ENCODE measurements at places on chromosomes 7 and 10.

- DNase-seq, result peak; percentile 43
These were observed 31.8 kb upstream of the OCM2 start for GRCh38 chr7:98021588-98022351.

GRCh38 chr7:155544485-155544884 lies 1.9 kb downstream of the CNPY1 start:
- no peak for DNase-seq

- DNase-seq, result no peak
These were observed 130.2 kb upstream of the CTTNBP2 start for GRCh38 chr7:118003476-118003875.

DNA sequence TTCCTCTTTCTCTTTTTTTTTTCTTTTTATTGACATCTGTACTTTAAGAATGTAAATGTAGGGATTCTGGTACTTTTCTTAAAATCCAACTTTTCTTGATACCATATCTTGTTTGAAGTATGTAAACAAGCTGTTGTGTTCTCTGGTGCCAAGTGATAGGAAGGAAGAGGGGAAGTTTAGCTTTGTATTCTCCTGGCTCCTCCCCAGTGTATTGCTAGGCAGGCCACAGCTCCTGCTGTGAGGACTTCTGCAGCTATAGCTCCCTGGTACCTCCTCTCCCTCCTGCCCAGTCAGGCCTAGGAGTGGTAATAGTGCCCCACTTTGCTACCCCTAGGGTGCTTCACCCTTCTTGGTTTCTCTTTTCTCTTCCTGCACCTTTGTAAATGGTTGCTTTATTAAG lies 45.3 kb upstream of the SP8 start:
- no peak for DNase-seq

DNA sequence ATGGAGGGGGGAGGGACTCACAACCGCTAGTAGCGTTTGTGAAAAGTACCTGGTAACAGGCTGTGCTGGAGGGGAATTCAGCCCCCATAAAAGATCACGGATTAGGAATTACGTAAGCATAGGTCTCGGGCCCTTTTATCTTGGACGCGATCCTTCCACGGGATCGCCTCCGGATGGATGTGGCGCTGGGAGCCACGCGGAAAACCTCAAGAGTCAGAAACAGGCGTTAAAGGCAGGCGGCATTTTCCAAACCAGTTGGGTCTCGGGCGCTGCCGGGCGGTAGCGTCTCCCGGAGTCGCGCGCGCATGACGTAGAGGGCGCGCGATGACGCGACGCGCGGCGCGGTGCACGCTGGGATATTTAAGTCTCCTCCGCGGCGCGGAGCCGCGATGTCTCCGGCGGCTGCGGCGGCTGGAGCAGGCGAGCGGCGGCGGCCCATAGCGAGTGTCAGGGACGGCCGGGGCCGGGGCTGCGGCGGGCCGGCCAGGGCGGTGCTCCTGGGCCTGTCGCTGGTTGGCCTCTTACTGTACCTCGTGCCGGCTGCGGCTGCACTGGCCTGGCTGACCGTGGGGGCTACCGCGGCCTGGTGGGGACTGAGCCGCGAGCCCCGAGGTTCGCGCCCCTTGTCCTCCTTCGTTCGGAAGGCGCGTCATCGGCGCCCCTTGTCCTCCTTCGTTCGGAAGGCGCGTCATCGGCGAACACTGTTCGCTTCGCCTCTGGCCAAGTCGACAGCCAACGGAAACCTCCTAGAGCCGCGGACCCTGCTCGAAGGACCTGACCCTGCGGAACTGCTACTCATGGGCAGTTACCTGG lies at the start of gene POM121:
Gene POM121, plus strand, starts transcription at position 363 of the 813 bp plus-strand sequence. Its CDS starts 27 bp downstream, at position 390.
- peak; percentile 60 for DNase-seq

GRCh38 chr10:129601737-129602136 lies 134.7 kb downstream of the MGMT start:
- DNase-seq, result no peak

DNA sequence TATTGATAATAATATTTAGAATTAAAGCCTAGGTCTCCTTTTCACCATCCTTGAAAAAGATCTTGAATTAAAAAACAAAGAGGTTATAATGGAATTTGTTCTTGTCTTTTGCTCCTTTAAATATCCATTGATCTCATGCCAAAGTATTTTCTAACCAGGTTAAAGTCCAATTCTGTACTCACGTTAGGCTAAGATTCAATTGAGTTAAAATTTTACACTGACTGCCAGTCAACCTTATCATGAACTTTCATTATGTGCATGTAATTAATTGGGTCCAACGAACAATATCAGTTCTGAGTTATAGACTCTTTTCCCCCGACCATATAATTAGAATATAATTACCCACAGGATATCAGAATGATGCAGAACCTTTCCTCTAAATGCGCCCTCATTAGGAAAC lies 266.6 kb downstream of the DGKB start:
- DNase-seq, result no peak

- no peak for DNase-seq
These were observed 26.8 kb downstream of the POLL start for GRCh38 chr10:101561068-101561915.

GRCh38 chr7:27634671-27635493 lies 27.8 kb downstream of the HIBADH start:
- DNase-seq, result no peak

DNA sequence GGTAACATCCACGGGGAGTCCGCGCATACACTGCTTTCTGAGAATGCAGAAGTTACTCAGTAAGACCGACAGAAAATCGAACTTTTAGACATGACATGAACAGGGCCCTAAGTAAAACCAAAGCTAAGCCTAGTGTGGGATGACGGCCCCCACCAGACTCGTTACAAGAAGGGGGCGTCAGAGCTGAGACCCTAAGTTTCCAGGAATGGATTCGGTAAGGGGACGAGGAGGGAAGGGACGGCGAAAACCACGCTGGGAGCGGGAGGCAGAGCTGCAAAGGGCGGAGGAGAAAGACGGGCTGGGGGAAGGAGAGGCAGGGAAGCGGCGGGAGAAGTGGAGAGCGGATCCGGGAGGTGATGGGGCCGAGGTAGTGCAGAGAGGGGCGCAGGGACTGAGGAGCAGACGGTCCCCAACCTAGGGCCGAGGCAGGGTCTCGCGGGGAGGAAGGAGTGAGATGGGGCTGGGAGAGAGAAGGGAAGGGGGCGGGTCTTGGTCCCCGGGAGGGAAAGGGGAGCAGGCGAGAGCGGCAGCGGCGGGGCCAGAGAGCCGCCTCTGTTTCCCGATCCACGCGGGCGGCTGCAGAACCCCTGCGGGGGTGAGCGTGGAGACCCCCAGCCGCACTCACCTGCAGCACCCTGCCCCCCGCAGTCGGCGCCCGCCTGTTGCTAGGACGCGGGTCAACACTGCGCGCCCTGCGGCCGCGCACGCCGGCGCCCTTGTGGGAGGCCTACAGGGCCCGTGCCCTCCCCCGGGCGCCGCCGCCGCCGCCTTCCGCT lies 513 bp downstream of the ODAD2 start:
- DNase-seq, result no peak

GRCh38 chr7:81002421-81002820 lies 83.6 kb upstream of the SEMA3C start:
- no peak for DNase-seq

GRCh38 chr7:125357676-125358455 lies 428.2 kb upstream of the POT1 start:
- DNase-seq, result no peak

GRCh38 chr10:132372516-132373095 lies 24.4 kb upstream of the PWWP2B start:
- DNase-seq, result no peak

DNA sequence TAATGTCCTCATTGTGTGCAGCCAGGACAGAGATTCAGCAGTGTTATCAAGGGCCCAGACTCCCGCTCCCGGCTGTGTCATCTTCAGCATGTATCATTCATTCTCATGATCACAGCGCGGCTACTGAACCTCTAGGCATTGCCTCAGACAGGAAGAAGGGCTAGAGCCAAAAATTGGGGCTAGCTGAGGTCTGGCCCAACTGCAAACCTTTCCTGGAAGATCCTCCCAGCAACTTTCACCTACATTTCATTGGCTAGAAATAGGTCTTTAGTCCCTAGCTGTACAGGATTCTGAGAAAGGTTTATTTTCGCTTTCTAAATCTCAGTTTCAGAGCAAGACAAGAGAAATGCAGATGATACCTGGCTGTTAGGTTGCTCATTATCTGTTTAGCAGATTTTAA lies 81.9 kb downstream of the CREM start:
- DNase-seq, result no peak

GRCh38 chr7:25776744-25777123 lies 375.3 kb upstream of the NFE2L3 start:
- no peak for DNase-seq

DNA sequence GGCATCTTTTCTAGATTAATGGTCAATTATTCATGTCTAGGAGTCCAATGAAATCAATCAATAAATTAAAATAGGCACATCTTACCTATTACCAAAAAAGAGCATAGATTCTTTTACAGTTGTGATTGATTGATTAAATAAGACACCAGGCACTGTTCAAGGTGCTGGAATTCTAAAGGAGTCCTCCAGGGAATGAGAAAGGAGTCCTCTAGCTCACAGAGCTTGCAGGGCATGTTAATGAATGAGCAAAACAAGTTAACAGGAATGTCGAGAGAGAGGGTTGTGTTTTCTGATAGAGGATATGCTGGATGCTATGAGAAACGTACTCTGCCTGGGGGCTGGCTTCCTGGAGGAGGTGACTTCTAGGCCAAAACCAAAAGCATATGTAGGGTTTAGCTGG lies 191.4 kb downstream of the BMPER start:
- no peak for DNase-seq

- no peak for DNase-seq
These were observed 218.3 kb downstream of the FAM107B start for GRCh38 chr10:14556285-14556956.

GRCh38 chr7:22444181-22444971 lies 55.6 kb downstream of the STEAP1B start:
- no peak for DNase-seq

DNA sequence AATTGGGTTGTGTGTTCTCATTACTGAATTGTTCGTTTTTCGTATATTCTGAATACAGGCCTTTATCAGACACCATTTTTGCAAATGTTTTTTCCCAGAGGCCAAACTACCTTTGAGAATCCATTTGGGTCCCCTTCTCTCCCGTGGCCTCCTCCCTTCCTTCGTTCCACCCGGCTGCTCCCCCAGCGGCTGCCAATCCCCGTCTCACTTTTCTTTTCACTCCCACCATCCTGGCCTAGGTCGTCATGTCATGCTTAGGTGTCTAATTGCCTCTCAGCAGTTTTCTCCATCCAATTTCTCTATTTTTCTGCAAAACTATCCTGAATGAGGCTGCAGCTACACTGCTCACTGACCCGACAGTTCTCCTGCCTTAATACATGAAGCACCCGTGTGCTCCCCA lies 17.9 kb downstream of the PITRM1 start:
- DNase-seq, result no peak

DNA sequence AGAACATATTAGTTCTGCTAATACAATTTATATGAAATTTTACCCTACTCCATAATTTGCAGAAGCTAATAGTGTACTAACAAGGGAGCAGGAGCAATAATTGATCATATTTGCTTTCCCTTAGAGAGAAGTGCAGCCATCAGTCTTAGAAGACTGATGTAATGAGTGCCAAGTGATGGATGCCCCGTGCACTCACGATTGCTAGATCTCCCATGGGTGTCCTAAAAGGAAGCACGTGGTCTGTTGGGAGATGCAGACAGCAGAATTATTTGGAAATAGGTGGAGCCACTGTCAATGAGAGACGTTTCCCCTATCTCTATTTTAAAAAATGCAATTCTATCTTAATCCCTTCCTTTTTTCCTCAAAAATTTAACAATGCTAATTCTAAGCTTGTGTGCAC lies 772.2 kb upstream of the C7orf33 start:
- DNase-seq, result no peak

DNA sequence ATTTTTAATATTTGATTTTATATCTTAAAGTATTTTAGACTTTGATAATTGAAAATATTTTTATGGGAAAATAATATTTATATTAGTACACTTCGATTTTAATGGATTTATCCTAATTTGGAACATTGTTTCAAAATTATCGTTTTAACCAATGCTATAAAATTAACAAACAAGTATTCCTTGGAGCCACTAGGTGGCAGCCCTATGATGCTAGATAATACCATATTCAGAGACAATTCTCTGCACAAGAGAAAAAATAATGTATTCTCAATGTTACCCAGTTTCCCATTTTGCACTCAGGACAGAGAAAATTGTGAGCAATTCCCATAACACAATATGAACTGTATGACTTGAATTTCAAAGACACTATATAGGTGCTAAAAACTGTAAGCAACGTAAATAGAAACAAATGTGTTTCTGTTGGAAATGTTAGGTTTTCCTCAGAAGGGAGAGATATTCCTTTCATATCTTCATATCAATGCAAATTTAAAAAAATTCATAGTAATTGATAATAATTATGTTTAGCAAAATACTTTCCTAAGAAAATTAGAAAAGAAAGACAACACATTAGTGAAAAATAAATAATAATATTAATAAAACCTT lies 237.8 kb downstream of the SEMA3E start:
- no peak for DNase-seq

GRCh38 chr7:156473476-156474240 lies 166.9 kb upstream of the RNF32 start:
- DNase-seq, result no peak
